Activated CD4-positive, alpha-beta T cell treated with anti-CD3 and anti-CD28 coated beads for 4 hours (primary cell): ENCODE measurements at places on chromosomes 7 and 10.

GRCh38 chr7:114426382-114426781 is 11.8 kb downstream of the FOXP2 start:
- no peak for DNase-seq

GRCh38 chr7:44533301-44534055 is 7.7 kb downstream of the NPC1L1 start:
- no peak for DNase-seq

GRCh38 chr7:29340696-29341095 is 146.1 kb downstream of the CHN2 start:
- no peak for DNase-seq

GRCh38 chr7:127876393-127876792 is 154.8 kb downstream of the LRRC4 start:
- no peak for DNase-seq

- no peak for DNase-seq
Observed at GRCh38 chr10:29491918-29492317, 142.9 kb downstream of the SVIL start.

DNA sequence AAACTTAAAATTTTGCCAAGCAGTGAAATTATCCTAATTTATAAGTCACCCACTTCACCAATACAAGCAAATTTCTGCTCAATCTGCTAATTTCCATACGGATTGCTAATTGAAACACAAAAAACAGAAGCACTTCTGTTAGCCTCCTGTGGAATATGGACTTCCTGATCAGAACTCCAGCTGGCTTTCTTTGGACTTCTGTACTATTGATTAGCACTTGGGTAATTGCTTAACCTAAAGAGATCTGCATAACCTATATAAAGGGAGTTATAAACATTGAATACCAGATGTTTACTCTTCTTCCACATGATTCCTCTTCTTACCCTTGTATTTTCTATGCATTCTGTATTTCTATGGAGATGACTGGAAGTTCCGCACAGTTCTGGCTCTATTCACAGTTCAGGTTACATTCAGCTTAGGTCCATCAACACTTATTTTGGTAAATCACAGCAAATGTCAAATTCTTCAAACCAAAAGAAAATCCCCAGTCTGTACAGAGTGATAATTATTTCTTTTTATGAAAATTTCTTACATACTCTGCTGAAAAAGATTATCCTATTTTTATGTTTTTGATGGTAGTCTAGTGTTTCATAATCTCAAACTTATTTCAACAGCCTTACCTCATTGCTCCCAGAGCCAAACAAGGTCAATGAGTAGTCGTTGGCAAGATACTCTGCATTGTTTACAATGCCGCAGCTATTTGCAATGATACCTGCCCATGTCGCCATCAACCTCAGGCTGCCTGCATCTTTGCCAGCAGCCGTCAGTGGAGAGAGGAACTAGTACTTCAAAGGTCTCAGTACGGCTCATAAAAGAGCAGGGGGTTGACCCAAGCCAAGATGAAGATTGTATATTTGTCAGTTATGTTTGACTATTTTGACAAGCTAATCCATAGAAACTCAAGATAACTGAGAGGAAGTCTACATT is 225.6 kb downstream of the AHR start:
- DNase-seq = no peak

- DNase-seq = no peak
Observed at GRCh38 chr7:22871661-22872060, 49.0 kb upstream of the TOMM7 start.

DNA sequence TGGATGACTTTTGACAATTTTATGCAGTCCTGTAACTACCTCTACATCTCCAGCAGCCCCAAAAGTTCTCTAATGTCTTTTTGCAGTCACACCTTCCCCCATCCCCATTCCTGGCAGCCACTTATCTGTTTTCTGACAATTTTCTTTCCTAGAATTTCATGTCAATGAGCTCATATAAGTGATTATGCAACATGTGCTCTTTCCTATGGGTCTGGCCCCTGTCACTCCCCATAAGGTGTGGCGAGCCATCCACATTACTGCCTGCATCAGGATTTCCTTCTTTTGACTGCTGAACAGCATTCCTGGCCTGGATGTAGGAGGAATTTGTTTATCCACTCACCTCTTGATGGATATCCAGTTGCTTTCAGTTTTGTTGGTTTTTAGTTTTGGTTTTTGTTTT is 146.7 kb upstream of the MGMT start:
- DNase-seq = no peak

DNA sequence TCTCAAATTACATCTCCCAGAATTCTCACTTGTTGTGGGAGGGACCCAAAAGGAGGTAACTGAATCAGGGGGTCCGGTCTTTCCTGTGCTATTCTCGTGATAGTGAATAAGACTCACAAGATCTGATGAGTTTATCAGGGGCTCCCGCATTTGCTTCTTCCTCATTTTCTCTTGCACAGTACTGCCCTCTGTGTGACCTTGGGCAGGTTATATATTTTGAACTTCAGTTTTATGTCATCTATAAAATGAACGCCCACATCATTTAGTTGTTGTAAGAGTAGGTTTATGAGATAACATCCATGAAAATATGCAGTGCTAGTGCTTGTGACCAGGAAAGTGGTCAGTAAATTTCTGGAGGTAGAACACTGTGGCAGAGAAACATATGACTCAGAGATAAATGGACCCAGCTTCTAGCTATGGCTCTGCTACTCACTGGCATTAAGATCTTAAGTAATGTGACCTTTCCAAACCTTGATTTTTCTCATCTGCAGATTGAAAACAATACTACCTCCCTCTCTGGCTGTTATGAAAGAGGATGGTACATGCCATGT is 44.3 kb downstream of the SCRN1 start:
- DNase-seq = no peak

DNA sequence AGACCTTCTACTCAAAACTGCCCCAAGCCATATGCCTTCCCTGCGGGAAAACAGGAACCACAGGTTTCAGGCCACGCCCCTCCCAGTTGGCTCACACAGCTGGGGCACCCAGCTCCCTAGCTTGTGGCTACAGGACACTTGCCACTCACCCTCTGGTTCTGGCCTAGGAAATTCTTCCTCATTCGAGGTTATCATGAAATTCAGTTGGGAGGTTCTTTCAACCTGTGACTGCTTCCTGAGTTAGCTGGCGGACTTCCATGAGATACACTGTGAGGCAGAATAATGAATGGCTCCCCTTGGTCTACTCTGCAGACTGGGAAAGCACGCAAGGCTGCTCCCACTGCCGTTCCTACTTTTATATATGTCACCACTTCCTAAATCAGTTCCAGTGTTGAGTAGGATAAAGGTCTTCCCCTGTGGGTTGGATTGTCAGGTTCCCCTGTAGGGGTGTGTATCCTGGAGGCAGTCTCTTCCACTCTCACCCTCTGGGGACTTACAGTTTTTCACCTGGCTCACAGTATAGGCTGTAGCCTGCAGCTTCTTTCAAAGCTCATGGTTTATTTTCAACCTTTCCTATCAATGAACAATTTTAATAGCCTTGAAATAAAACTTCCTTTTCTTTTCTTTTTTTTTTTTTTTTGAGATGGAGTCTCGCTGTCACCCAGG is 37.0 kb downstream of the GPR22 start:
- no peak for DNase-seq

GRCh38 chr7:157136372-157136771 is 2.4 kb upstream of the UBE3C start:
- DNase-seq = no peak

DNA sequence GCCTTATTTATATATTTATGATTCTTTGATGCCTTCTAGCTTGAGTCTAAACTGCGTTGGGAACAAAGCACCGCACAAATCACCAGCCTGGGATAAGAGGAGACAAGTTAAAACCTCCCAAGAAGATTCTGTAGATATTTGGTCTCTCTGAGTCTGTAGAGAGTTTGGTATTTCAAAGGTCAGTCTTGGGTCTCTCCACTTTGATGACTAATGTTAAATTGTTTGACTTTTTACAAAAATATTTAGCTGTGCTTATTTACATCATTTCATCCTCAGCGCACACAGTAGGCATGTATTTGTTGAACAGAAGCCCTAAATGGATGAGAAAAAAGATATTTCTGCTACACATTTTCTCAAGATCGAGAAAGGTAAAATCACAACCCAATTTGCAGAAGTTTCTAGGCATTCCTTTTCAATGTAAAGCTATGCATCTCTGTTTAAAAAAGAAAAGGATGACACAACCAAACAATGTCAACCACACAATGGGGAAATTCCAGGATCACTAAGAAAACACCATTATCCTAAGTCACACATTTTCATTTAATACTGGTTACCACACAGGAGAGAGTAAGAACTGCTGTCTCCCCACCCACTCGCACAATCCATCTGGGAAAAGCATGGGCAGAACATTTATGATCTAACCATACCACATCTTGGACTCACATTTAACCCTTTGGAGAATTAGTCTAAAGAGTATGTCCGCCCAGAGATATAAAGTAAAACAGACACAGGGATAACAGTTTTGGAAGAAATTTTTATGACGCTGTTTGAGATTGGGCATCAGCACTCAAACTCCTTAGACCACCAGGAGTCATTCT is 4.4 kb downstream of the CDK6 start:
- no peak for DNase-seq

- DNase-seq = no peak
Observed at GRCh38 chr10:20369863-20370736, 527.0 kb downstream of the NEBL start.

DNA sequence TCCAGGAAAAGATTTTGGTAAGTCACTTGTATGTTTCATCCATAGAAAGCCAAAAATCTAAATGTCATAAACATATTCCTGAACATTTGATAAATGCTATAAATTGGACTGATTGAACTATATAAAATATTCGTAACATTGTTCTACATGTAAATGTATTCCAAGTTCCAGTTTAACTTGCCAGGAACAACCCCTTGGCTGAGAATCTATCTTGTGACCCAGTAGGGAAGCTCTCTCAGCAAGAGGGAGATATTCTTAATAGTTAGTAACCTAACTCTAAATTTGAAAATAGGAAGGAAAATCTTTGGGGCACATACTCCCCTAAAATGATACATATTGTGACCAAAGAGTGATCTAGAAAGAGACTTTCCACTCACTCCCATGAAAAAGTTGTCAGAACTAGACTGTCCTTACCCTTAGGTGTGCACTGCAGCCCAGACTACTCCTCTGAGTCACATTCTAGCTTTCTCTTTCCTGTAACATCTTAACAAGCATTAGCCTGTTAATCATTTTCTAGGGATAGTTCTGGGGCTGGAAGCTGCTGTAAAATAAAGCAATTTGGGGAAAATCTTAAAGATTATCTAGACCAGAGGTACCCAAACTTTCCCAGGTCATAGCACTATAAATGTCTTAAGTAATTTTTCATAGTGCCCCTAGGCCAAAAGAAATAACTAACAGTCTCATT is 73.7 kb upstream of the SKAP2 start:
- no peak for DNase-seq

- no peak for DNase-seq
Observed at GRCh38 chr10:122244001-122244975, 26.8 kb upstream of the BTBD16 start.

DNA sequence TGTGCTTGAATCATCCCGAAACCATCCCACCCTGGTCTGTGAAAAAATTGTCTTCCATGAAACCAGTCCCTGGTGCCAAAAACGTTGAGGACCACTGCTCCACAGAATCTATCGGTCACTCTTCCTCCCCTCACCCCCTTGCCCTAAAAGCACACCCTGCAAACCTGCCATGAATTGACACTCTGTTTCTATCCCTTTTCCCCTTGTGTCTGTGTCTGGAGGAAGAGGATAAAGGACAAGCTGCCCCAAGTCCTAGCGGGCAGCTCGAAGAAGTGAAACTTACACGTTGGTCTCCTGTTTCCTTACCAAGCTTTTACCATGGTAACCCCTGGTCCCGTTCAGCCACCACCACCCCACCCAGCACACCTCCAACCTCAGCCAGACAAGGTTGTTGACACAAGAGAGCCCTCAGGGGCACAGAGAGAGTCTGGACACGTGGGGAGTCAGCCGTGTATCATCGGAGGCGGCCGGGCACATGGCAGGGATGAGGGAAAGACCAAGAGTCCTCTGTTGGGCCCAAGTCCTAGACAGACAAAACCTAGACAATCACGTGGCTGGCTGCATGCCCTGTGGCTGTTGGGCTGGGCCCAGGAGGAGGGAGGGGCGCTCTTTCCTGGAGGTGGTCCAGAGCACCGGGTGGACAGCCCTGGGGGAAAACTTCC is 784 bp upstream of the SERPINE1 start:
- no peak for DNase-seq

GRCh38 chr10:1461016-1461415 is 276.3 kb downstream of the ADARB2 start:
- no peak for DNase-seq

DNA sequence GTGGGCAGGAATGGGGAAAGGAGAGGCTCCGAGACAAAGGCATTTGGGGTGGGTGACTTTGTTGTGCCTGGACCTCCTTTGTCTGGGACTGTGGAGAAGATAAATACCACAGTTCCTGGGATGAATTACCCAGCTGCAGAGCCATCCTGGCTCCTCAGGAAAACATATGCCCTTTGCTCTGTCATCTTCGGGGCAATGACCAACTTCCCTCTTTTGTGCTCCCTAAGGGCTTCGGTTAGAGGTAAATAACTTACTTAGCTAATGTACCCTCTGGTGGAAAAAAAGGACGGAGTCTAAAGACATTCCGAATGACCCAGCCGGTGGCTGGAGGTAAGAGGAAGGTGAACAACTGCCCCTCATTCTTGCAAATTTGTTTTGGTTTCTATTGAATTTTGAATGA is 345.7 kb downstream of the GATA3 start:
- no peak for DNase-seq

DNA sequence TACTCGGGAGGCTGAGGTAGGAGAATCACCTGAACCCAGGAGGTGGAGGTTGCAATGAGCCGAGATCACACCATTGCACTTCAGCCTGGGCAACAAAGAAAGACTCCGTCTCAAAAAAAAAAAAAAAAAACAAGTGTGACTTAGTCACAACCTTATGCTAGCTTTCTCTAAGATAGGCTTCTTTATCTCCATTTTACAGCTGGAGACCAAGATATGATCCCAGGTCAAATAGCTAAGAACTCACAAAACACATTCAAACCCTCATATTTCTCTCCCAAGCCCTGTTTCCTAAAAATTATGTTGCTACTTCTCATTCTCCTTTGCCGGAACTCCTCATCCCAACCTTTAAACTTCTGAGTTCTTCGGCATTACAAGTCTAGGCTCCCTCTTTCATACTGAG is 13.0 kb upstream of the DHTKD1 start:
- no peak for DNase-seq

- DNase-seq = no peak
Observed at GRCh38 chr10:60801522-60801921, 23.2 kb downstream of the CDK1 start.

DNA sequence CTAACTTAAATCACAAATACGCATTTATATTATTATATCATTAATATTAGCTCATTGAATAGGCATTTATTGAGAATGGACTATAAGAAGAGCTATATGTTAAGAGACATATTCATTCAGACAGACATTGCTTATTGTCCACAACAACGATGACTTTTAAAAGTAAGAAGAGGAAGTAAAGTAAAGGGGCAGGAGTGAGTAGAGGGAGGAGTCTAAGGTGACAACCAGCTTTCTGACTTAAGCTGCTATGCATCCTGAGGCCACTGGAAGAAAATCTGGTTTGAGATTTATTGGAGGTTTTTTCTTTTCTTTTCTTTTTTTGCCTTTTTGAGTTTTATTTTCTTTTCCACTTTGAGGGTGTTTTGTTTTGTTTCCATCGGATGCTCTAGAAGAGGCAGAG is 723.5 kb downstream of the GRM8 start:
- no peak for DNase-seq
